ENCODE measurements at places on chromosomes 6 and 20.

DNA sequence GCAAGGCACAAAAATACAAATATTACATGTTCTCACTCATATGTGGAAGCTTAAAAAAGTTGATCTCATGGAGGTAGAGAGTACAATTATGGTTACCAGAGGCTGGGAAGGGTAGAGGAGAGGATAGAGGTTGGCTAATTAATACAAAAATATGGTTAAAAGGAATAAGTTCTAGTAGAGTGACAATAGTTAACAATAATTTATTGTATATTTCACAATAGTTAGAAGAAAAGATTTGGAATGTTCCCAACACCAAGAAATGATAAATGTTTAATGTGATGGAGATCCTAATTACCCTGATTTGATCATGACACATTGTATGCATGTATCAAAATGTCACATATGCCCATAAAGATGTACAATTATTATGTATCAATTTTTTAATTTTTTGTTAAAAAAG lies 1.8 kb downstream of the ALDH8A1 start:
- DNase-seq, result no peak

GRCh38 chr6:142861711-142862110 lies 83.3 kb downstream of the HIVEP2 start:
- DNase-seq, result peak; percentile 67

GRCh38 chr6:6217855-6218758 lies 102.4 kb downstream of the F13A1 start:
- no peak for DNase-seq

GRCh38 chr6:135266675-135267074 lies 85.6 kb downstream of the MYB start:
- no peak for DNase-seq

GRCh38 chr6:147255948-147256674 lies 51.9 kb downstream of the STXBP5 start:
- DNase-seq, result no peak

- DNase-seq, result no peak
Measured at GRCh38 chr6:31651602-31652191, 764 bp downstream of the BAG6 start.

- DNase-seq, result no peak
Measured at GRCh38 chr6:21519642-21520041, 73.9 kb upstream of the SOX4 start.

- no peak for DNase-seq
Measured at GRCh38 chr6:107179004-107179403, 63.7 kb upstream of the BEND3 start.

DNA sequence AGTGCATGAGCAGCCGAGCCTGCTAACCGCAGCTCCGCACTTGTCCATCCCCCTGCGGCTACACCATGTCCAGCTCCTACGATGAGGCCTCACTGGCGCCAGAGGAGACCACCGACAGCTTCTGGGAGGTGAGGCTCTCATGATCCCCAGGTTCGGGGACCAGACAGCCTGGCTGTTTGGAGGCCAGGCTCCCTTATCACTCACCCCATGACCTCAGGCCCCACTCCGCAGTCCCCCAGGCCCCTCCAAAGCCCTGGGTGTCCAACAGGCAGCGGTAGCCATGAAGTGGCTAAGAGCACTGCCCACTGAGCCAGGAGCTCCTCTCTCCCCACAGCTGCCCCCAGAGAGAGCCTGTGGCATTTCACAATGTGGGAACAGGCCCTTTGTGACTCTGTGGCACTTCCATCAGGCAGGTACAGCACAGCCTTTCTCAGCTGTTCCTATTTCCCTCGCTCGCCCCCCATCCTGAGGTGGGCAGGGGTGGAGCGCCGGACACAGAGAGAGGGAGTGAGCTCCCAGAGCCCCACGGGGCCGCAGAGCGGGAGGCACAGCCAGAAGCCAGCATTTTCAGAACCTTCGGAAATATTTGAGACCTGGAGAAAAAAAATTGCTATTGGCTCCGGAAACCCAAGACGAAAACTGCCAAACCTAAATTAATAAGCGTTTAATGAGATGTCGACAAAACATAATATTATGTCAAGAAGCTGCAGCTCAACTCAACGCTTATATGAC lies 29.7 kb downstream of the SPDEF start:
- no peak for DNase-seq

DNA sequence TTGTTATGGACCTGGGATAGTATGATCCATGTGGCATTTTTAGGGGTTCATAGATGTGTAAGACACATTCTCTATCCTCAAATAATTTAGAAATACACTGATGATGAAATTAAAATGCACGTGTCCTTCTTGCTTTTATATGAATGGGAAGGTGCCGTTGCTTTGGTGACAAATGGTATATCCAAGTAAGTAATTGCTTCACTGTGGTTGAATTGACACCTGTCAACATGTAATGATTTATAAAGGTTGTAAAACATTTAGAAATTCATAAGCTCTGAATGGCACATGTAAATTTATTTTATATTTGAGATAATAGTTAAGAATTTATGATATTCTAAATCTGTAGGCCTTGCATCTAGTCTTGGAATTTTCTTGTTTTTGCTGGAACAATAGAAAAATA lies 227.0 kb downstream of the PHACTR1 start:
- DNase-seq, result no peak

DNA sequence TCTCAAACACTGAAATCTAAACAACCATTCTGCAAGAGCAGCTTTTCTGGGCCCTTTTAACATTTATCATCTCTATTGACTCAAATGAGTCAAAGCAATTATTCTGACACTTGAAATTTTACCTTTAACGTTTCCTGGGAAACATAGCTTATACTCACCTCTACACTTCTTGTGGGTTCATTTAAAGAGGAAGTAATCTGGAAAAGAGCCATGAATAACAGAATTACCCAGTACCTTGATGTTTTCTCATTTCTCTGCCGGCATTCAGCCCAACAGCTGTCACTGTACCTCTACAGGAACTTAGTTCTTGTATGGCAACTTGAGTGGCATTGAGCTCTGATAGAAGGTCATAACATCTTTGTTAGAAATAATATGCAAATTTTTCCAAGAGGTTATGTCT lies 272.2 kb downstream of the KCNQ5 start:
- DNase-seq, result no peak

Measured in cerebellar cortex (tissue), 1 donor.